ENCODE measurements at places on chromosomes 3 and 15. TPM values are rescaled to one million over a fixed set of nuclear protein-coding genes. Genes with fewer than 3 reads are reported as not detected.

- DNase-seq, result no peak
Measured at GRCh38 chr15:89489376-89489775, 7.0 kb downstream of the RHCG start.

C3orf85 gene
- 2.6 TPM for total RNA-seq

GRCh38 chr3:30225021-30225420 is 381.4 kb upstream of the TGFBR2 start:
- no peak for DNase-seq

- peak; percentile 78 for DNase-seq
Measured at GRCh38 chr3:36893137-36893557, 51.7 kb downstream of the TRANK1 start.

- peak; percentile 78 for DNase-seq
Measured at GRCh38 chr15:40274350-40275274, 8.3 kb downstream of the ANKRD63 start.

DNA sequence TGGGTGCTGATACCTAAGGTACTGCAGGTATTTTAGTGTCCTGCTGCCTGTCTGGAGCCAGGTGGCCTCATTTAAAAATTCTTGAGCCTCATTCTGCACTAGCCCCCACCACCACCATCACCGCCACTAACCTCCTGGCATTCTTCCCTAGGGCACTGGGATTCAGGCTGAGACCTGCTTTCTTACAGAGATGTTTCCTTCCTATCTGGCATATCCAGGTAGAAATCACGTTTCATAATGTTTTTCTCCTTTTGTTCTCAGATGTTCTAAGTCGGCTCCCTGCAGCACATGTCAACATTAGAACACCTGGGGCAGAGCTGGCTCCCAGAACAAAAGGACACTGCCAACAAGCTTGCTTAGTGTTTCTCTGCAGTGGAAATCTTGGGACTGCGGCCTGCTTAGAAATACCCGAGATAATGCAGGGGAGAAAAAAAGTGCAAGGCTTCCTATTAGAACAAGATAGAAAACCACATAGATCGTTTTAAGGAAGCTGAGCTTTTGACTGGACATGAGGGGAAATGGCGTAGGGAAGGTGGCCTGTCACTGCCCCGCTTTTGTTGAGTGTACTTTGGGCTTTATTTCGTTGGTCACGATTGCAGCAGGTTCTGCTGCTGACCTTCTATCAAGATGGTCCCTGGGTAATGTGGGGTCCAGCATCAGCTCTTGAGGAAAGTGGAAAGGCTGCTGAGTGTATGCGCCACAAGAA is 59.6 kb upstream of the PPARG start:
- no peak for DNase-seq

GPR62 gene
- total RNA-seq, result not detected

DNA sequence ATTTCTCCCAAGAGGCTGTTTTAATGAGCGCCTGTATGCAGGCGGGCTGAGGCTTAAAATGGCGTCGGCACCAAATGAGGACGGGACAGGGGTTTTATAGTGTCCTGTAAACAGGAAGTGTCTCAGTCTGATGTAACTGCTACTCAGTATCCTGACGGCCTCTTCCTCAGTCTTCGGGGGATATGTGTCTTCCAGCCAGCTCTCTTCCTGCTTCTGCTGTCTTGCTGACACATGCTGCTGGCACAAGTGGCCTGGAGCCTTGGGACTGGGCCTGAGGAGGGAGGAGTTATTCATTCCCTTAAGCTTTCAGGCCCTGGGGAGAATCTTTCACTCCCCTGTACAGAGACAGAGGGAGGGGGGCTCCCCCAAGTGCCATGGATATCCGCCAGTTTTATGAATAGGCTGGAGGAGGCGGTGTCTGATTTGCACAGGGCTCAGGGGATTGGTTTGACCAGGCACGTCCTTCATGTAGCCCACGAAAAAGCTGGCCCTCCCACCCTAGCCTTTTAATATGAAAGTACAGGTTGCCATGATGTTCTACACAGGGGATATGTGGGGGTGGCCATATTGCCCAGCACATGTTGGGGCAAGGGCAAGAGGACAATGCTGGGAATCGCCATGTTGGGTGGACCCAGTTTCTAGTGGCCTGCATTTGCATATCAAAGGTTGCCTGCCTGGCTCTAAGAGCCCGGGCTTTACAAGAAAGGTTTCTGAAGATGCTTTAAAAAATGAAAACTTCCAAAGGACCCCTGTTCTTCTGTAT is 19.9 kb downstream of the NDUFB4 start:
- DNase-seq, result no peak

- no peak for DNase-seq
Measured at GRCh38 chr3:190877925-190878324, 15.4 kb upstream of the GMNC start.

KBTBD8 gene
- 8.9 TPM for total RNA-seq

ZPLD1 gene
- 3.6 TPM for total RNA-seq

GRCh38 chr3:196625331-196625730 is 14.2 kb upstream of the NRROS start:
- no peak for DNase-seq

DNA sequence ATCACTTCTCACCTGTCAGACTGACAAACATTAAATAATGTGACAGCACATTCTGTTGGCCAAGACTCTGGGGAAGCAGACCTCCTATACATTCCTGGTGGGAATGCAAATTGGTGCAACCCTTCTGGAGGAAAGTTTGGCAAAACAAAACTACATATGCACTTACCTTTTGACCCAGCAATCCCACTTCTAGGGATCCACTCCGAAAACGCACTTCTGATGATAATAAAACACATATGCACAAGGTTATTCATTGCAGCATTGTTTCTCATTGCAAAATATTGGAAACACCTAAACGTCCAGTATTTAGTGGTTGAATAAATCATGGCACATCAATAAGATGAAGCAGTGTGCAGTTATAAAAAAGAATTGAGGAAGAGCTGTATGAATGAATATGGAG is 145.5 kb upstream of the ABHD17C start:
- DNase-seq, result no peak

DNA sequence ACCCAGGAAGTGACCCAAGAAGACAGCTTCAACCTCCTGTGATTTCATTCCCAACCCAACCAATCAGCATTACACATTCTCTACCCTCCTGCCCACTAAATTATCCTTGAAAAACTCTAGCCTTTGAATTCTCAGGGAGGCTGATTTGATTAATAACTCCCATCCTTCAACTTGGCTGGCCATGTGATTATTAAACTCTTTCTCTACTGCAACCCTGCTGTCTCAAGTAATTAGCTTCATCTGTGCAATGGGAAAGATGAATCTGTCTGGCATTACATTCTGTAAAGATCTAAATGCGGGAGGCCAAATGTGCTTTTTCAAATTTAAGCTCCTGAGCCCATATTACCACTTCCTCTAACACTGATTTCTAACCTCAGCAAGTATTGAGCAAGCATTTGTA is 95.9 kb upstream of the STT3B start:
- DNase-seq, result no peak

GREM1 gene
- total RNA-seq, result 3.6 TPM

DNA sequence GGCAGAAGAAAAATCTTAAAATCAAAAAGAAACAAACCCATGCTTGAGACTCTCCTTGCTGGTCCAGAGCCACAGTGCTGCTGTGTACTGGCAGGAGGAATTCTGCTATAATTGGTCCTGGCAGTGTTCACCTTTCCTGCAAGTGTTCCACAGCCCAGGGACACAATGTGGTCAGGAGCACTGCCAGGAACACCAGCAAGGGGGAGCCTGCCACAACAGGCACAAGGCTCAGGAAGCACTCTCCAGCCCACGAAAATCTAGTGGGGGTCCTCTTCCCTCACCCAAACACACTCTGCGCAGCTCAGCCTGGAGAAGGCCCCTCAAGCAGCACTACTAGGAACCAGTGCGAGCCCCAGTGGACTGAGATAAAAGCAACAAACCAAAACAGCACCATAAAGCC is 92.9 kb downstream of the UBE3A start:
- DNase-seq, result no peak

REC114 gene
- total RNA-seq, result not detected

DNA sequence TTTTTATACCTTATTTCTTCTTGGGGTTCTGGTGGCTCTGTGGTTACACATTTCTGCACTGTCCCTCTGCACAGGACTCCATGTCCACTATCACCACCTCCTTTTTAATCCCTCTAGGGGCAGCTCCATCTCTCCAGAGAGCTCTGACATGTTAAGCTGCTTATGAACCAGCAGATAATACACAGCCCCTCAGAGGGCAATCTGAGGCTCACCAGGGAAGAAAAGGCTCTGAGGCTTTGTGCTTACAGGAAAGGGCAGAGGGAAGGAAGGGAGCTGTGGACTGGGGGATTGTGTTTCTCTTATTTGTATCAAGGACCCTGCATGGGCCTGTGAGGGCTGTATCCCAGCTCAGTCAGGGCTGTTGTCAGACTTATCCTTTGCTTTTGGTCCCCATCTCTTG is 164.5 kb downstream of the EPHB1 start:
- no peak for DNase-seq

DNA sequence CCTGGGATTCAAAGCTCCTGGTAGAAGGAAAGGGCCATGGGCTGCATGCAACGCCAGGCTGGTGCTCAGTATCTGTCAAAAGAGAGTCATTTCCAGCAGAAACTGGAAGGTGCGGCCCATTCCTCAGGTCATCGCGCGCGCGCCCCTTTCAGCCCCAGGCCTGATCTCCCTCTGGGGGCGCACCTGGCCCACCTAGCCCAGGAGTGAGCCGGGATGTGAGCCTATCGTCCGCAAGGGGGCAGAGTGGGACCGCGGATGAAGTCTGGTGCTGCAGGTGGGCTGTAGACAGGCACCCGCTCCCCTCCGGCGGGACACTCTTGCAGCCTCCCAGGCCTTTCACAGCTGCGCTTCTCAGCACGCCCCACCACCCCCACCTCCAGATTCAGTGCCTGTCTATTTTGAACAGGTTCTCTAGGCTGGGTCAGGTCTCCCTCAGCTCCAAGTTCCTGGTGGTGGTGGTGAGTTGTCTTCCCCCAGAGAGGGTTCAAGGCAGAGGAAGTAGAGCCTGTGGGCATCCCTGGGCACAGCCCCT is 5.8 kb upstream of the RPL29 start:
- peak; percentile 68 for DNase-seq

- peak; percentile 46 for DNase-seq
Measured at GRCh38 chr3:194687638-194688199, 2.0 kb downstream of the FAM43A start.

DNA sequence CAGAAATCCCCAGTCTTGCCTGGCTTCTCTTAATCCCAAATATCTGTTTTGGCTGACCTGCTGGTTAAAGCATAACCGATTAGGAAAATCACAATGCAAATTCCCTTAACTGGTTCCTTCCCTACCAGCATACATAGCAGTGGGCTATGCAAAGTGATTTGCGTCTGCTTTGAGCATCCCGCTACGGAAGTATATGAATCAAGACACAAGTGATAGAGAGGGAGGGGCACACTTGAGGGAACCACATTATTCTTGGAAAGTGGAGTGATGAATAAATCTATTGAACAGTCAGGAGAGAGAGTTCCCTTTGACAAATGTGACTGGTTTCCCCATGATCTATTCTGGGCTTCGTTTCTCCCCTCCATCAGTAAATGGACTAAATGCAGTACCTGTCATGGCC is 119.6 kb upstream of the C15orf61 start:
- DNase-seq, result no peak

DNA sequence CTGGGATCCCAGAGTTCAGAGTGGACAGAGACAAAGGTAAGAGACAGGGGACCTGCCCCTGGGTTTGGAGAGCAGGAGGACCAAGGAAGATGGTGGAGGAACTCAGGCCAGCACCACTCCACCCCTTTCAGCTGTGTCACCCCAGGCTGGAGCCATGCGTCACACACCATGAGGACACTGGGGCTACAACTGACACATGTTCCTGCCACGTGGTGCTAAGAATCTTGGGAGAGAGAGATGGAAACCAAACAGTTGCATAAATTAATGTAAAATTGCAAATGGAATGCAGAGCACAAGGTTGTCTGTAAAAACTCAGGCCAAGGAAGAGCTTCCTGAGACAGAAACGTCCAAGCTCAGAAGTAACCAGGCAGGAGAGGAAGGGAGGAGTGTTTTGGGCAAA is 22.7 kb upstream of the VPS33B start:
- no peak for DNase-seq

GRCh38 chr3:189838291-189838690 is 207.1 kb downstream of the TP63 start:
- no peak for DNase-seq

DNA sequence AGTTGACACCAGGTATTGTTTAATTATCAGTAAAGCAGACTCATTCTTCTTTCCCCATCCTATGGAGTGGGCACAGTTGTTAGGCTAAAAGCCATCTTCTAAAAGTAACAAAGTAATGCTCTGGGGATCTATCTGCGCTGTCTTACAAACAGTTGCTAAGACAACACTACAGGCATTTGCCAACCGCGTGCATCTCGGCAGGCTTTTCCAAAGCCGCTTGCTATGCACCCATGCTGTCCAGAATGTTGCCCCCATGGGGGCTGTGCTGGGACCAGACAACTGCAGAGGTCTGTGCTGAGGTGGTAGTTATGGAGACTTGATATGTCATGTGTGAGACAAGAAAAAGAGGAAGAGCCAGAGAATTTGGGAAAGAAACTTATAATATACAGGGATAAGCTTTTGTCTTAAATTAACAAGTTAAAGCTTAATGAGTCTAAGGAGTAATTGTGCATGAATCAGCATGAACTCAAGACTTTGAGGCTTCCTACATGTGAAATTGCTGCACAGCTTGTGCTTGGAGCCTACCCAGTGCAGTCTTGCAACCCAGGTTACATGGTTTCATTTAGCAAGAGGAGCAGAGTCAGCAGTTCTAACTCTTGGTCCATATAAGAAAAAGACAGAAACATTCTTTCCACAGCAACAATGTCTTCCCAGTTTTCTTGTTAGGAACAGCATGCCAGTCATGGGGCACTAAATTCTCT is 38.9 kb upstream of the DCLK3 start:
- no peak for DNase-seq

PRSS50 gene
- total RNA-seq, result not detected

TMC3 gene
- total RNA-seq, result 0.48 TPM

CSPG4 gene
- total RNA-seq, result 84.0 TPM

FBN1 gene
- total RNA-seq, result 1,693 TPM

GRCh38 chr3:38964204-38964603 is 87.5 kb downstream of the SCN11A start:
- no peak for DNase-seq

DNA sequence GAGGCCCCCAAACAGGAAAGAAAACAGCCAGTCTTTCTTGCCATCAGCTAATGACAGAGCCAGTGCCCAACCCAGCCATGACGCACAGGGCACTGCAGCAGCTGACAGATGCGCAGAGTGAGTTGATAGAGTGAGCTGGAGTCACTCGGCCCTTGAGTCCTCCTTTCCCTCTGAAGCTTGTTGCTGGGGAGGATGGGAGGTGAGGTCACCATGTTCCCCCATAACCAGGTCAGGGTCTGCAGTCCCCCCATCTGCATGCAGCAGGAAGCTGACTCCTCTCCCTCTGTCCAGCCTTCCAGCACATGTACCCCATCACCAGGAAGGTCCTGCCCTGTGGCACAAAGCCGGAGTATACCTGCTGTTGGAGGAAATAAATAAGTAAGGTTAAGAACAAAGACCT is 174.6 kb downstream of the ABHD5 start:
- no peak for DNase-seq

CKMT1B gene
- total RNA-seq, result not detected

All from umbilical cord (tissue), 2 donors.